Hair follicle dermal papilla cell (primary cell): ENCODE measurements at places on chromosomes 2 and 18. TPM values are rescaled to one million over a fixed set of nuclear protein-coding genes. Genes with fewer than 3 reads are reported as not detected.

The DNAH6 gene
- total RNA-seq = under 0.01 and 0.32 TPM in 2 replicates

The ASPRV1 gene
- 0.12 and 0.32 TPM in 2 replicates for total RNA-seq

The RGPD8 gene
- 18.2 and 20.8 TPM in 2 replicates for total RNA-seq

The LRATD1 gene
- total RNA-seq = 1.3 and 4.9 TPM in 2 replicates

The SIX3 gene
- total RNA-seq = not detected in 2 replicates

The CNTNAP5 gene
- total RNA-seq = 0.12 and 0.16 TPM in 2 replicates

The MREG gene
- 7.5 and 10.1 TPM in 2 replicates for total RNA-seq

The TBR1 gene
- under 0.01 TPM in 1 of 2 replicates, not detected in the other for total RNA-seq

The CROCC2 gene
- total RNA-seq = 0.49 and 0.81 TPM in 2 replicates

The ZSCAN30 gene
- total RNA-seq = 26.1 and 26.9 TPM in 2 replicates

The CHRNG gene
- not detected in 2 replicates for total RNA-seq

The SKOR2 gene
- not detected in 2 replicates for total RNA-seq

The CD8B2 gene
- not detected in 2 replicates for total RNA-seq

The SLC19A3 gene
- total RNA-seq = not detected in 2 replicates

The DTNA gene
- total RNA-seq = 7.5 and 8.7 TPM in 2 replicates

The ALPP gene
- not detected in 2 replicates for total RNA-seq

The PAIP2B gene
- 0.49 and 0.81 TPM in 2 replicates for total RNA-seq

The LRRTM1 gene
- total RNA-seq = not detected in 2 replicates

The TGFA gene
- 0.49 and 1.3 TPM in 2 replicates for total RNA-seq

The LPIN1 gene
- total RNA-seq = 83.7 and 102 TPM in 2 replicates

The KLHL14 gene
- total RNA-seq = 0.16 TPM in 1 of 2 replicates, not detected in the other

The LHCGR gene
- not detected in 2 replicates for total RNA-seq

The FAM110C gene
- under 0.01 TPM in 1 of 2 replicates, not detected in the other for total RNA-seq

The STAMBP gene
- total RNA-seq = 26.3 and 29.1 TPM in 2 replicates

The DSG4 gene
- not detected in 2 replicates for total RNA-seq

The ZNF804A gene
- 0.12 and 0.65 TPM in 2 replicates for total RNA-seq
